ENCODE measurements at places on chromosomes 7 and 10.
A peak's percentile ranks its signal among the peaks of the same experiment; 100 is the strongest.

DNA sequence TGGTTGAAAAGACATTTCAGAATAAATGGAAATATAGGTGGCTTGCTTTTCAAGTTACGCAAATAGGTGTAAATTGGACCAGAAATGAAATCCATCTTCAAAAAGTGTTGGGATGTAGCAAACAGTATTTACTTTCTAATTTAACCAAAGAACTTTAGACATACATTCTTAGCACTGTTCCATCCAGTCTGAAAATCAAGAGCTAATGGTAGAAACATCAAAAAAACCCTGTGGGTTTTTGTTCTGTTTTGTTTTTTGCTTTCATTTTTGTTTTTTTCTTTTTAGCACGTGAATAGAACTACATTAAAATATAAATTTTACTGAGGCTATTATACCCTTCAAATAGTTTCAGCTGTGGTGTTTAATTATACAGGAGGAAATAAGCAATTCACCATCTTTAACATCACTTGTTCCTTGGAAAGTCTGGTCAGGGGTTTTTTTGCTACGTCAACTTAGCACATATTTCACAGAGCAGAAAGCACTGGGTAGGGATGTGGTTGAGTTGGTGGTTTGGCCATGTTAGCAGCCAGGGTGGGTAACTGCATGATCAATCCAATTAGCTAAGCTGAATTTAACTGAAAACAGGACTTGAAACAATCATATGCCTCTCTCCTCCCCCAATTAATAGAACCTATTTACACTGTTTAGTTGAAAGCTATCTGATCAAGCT, 275.4 kb upstream of the PFKP start:
- DNase-seq = no peak

- DNase-seq = no peak
These were observed 258.9 kb upstream of the NPY start for GRCh38 chr7:24025094-24025493.

DNA sequence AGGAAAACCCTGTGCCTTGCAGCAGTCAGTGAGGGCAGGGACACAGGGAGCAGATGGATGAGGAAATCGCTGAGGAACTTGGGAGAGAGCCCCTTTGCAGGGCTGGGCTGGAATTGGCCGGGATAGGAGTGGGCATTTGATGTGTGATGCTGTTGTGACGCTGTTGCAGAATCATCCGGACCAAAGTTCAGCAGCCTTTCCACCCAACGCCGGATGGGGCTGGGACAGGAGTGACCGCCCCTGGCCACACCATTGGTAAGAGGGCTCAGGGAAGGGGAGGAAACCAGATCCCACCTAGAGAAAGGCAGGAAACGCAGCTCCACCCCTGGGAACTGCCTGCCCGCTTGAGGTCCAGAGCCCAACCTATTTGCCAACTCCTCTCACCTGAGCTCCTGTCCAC, 33.9 kb downstream of the PAX2 start:
- no peak for DNase-seq

- no peak for DNase-seq
These were observed 133.3 kb downstream of the PFKFB3 start for GRCh38 chr10:6336016-6336415.

DNA sequence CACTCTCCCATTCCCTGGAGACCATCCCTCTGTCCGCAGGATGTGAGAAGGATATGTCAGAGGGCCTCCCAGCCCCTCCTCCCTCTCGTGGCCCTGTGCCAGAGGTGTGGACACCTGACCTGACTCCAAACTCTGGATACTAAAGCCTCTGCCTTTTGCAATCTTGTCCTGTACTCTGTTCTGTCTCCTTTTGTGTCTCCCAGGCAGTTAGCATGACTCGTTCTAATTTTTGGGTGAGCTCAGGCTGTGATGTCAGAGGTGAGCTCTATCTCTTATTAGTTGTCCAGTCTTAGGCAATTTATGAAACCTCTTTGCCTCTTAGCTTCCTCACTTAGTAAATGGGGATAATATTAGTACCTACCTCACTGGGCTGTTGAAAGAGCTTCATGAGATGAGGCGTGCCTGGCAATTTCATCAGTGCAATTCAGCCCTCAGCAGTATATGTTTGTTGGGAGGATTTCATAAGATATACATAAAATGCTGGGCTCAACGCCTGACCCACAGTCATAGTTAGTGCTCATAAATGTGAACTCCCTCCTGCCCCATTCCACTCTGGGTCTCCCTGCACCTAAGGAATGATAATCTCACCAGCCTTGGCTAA, 10.9 kb downstream of the MARVELD1 start:
- DNase-seq = no peak

DNA sequence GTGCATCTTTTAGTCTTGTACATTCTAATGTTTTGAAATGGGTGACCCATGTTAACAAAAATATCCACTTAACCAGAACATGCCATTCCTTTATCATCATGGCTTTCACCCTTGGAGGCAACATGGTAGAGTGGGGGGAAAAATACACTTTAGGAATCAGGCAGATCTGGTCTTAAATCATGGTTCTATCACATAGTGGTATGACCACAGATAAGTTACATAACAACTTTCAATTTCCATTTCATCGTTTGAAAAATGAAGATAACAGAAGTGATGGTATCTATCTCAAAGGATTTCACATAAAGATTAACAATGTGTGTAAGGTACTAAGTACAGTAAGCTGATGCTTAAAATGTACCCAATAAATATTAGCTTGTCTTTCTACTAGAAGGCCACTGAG, 19.0 kb downstream of the TMEM168 start:
- no peak for DNase-seq

DNA sequence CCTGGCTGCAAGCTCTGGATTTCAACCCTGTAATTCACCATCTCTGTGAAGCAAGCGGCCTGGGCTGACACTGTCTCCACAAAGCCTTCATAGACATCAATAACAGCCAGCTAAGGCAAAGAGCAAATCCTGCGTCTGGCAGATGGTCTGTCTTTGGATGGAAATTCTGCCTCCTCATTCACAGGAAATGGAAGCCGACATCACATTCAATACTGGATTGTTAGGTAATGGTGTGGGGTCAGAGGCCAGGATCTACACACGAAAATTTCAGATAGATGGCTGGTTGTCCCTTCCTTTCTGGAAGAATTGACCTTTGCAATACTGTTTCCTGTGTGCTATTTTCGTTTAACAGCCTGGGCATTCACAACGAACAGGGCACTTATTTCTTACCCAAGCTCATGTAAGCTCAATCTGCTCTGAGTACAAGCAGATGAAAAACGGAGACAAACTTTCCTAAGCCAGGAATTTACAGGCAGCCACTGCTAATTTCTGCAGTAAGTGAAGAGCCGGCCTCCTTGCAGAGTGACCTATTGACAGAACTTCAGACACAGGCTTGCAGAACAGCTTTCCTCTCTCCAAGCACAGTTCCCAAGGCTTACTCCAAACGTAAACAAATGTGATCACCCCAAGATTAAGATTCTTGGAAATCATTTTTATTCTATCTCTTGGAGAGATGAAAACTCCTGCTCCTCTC, 3.1 kb upstream of the ADAM12 start:
- no peak for DNase-seq

- DNase-seq = no peak
These were observed 67.0 kb downstream of the CTBP2 start for GRCh38 chr10:125093199-125093973.

GRCh38 chr7:107995184-107996071, 7.5 kb downstream of the LAMB1 start:
- DNase-seq = peak; percentile 70

DNA sequence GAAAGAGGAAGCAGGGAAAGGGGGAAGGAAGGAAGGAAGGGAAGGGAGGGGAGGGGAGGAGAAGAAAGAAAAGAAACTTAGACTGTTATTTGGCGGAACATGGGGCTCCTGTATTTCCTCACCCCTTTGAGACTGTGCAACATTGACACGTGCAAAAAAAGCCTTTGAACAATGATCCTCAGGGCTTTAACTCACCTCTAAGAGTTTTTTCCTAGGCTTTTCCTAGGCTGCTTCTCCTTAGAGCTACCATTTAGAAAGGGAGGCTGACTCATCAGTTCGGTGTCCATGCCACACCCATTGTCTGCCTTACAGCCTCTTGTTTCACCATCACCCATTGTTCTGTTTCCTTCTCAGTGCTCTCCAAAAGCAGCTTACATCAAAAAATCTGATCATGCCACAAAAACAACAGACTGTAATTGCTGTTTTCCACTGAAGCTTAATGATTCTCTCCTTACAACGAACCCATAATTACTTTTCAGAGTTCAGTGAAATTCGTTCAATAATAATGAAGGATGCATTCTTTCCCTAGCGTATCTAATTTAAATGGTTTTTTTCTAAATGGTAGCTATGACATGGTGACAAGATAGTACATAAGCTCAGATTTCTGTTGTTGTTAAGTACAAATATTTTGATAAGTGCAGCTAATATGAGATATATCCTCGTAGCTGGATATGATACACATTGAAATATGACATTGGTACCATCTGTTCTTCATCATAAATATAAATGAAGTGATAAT, 90.8 kb downstream of the PRLHR start:
- no peak for DNase-seq

- no peak for DNase-seq
These were observed 4.1 kb upstream of the TAX1BP1 start for GRCh38 chr7:27735831-27736230.

GRCh38 chr10:124522131-124522932, 60.7 kb downstream of the LHPP start:
- no peak for DNase-seq

DNA sequence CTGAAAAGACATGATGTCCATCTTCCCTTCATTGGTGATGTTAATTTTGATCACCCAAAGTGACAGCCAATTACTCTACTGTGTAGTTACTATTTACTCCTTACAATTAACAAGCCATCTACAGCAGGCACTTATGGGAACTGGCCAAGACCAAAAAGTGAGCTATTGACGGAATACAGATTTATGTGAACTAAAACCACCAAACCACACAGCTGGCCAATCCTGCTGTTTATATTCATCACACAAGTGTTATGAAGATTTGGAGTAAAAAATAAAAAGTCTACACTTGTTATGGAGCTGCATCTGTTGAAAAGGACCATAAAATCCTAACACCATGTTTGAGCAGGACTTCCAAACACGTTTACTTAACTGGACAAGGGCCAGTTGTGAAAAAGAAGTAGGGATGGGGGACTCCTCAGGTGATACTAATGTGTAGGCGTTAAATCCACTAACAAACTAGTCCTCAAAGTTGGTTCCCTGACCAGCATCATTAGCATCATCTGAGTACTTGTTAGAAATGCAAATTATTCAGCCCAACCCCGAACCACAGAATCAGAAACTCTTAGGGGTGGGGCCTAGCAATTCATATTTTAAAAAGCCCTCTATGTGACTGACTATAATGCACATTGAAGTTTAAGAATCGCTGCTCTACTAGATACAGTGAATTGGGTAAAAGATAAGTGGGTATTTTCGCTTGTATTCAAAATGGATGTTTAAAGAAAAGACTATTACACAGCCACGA, 11.6 kb downstream of the MCMBP start:
- no peak for DNase-seq

GRCh38 chr10:131216681-131217230, 94.8 kb downstream of the TCERG1L start:
- DNase-seq = no peak

DNA sequence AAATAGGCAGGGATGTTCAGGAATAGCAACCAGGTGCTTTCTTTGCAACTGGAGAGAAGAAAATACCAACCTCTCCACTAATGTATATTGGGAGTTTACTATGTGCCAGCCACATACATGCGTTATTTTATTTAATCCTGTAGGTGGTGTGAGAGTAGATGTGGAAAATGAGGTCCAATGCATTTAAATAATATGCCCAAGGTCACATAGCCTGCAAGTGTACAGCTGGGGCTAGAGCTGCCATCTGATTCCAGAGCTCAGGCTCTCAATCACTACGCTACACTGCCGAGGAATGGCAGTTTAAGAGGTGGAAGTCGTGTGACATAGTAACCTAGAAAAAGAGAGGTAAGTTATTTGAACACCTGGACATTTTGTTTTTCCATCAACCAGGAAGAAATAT, 277.0 kb downstream of the EXOC4 start:
- no peak for DNase-seq

DNA sequence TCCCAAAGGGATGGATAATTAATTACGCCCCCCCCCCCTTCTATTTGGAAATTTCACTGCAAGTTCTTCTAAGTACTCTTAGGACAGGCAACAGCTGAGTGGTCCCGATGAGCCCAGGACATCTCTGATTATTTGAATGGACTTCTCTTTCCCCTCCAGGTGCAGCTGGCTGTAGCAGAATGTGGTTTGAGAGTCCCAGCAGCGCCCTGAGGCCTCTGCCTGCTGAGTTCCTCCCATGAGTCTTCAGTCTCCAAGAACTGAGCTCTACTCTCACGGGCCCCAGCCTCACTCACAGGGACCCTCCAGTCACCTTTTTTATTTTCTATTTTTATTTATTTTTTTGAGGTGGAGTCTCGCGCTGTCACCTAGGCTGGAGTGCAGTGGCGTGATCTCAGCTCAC, 63.6 kb upstream of the SFMBT2 start:
- DNase-seq = no peak

DNA sequence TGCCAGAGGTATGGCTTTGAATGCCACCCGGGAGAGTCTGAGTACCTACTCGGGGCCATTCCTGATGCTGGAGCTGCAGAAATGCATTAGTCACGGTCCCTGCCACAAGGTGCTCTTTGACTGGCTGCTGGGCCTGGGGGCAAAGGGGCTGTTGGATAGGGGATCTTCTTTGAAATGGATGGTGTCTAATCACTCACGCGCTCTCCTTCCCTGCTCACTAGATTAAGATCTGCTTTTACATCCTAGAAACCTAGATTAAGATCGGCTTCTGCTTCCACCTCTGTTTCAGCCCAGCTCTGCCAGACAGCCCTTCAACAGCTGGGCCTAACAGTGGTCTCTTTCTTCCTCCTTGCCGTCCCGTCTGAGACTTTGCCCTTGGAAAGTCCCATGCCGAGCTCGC, 57.2 kb downstream of the PAX2 start:
- DNase-seq = no peak

DNA sequence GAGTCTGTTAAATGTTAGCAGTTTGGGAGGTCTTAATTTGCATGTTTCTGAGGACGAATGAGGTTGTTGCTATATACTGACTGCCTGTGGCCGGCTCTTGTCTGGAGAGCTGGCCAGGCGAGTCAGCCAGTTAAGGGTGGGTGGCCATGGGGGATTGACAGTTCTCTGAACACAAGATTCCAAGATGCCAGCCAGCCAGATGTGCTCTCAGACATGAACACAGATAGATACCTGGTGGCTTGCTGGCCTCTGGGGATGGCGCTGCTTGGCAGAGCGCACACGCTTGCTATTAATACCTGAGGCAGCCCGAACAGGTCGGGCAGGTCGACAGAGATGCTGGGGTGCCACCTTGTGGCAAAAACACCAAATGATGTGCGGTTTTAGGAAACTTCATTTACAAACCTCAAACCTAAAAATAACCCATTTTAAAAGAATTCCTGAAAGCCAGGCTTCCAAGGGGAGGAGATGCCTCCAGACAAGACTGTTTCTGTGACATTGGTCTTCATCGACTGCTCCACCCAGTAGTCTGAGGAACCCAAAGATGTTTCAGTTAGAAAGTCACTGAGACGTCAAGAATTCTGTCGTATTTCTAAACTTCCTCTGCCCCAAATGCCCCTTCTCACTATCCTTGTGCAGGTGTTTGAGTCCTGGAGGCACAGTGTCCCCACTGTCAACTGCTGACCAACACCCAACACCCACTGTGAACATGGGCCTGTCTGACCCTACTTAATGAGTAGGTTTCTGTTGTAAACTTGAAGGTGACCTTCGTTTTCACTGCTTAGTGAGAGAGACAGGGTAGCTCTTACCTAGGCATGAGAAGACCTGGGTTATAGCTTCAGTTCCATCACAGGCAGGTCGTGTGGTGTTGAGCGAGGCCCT, 123.4 kb downstream of the NT5C2 start:
- peak; percentile 70 for DNase-seq

All from ecto neural progenitor cell (in vitro differentiated cells).